ENCODE measurements at places on chromosomes 12 and 14.

DNA sequence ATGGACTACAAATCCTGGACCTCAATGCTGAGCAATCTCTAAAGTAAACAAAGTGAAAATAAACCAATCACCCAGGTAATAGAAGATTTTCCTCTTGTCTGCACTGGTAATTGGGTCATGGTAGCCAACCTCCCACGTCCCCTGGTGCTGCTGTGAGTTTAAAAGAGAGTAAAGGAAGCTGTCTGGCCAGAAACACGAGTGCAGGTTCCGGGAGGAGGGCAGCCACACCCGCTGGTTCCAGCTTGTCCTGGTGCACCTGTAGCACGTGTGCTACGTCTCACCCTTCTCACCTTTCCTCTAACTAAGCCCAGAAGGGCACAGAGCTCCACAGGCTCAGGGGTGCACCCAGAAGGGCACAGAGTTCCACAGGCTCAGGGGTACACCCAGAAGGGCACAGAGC, 5.4 kb downstream of the CRACR2A start:
- no peak for DNase-seq

GRCh38 chr14:39050389-39050788, 52.6 kb downstream of the SEC23A start:
- DNase-seq, result peak; percentile 19

GRCh38 chr14:65849558-65849957, 437.0 kb downstream of the FUT8 start:
- DNase-seq, result no peak

DNA sequence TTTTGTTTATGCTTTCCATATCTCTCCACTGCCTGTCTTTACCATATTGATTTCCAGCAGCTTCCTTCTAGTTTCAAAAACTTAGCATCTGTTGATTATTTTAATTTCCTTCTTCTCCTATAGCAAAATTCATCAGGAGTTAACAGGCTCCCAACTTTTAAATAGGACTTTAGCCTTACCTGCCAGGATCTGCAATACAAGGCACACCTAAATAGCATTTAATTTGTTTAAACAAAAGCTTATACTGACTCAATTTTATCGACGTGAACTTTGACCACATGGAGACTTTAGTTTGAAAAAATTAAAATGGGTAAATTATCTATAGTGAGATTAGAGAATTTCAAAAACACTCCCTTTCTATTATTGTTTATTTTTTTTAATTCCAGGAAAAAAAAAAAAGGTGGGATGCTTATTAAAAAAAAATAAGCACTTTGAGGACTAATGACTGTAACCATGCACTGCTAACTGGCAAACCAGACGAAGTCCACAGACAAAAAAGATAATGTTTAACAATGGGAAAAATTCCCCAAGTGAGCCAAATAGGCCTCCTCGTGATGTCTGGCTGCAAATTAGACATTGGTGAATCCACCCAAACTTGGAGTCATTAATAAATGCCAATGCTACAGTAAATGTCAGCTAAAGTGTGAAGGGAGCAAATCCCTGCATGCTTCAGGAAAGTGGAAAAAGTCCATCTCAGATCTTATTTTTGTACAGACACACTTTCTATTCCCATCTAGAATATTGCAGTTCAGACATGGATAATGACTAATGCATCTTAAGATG, 40.7 kb downstream of the RMST start:
- no peak for DNase-seq

DNA sequence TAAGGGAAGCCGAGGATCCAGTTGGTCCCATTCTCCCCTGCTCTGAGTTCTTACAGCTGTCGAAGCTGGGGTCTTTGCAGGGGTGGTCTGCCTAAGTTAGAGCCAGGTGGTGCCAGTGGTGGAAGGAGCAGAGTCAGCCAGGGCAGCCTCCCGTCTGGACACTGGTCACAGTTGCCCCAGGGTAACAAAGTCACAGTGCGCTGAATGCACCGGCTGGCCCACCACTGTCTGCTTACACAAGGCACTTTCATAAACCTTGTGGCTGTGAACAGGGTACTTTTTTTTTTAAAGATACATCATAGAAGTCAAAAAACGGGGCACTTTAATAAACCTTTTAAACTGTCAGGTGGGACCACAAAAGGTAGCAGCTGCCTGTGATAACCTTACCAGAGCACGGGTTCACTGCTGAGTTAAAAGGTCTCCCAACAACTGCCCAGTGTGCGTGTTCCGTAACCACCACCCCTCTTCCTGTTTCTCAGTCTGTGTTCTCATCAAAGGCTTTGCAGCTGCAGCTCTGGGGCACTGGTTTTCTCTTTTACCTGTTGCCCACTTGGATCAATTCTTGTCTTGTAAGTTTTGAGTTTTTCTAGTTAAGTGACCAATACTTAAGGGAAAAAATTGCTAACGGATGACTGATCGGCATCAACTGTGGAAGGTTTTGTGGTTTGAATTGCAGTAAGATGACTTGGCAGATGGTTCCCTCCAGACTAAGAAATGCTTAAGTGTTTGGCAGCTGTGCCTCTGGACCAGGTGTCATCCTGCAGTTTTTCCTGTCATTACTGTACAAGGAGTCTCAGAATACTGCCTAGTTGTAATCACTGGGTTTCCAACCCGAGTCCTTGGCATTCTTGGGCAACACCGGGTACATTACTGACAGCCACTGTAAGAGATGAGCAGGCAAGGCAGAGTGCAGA, 55.9 kb downstream of the DYNC1H1 start:
- peak; percentile 58 for DNase-seq

Data from hepatic stellate cell (primary cell).